Cardiac atrium fibroblast (primary cell): ENCODE measurements at places on chromosomes 7 and 10. TPM values are rescaled to one million over a fixed set of nuclear protein-coding genes. Genes with fewer than 3 reads are reported as not detected.

Gene ADCY1
- total RNA-seq: 0.36 and 0.49 TPM in 2 replicates

Gene TUBB8
- total RNA-seq: not detected in 2 replicates

Gene VPS37D
- total RNA-seq: 2.8 and 3.6 TPM in 2 replicates

Gene FFAR4
- total RNA-seq: not detected in 2 replicates

Gene IFIT5
- 15.9 and 21.1 TPM in 2 replicates for total RNA-seq

Gene EN2
- not detected in 2 replicates for total RNA-seq

Gene POLR2J
- 26.4 and 27.4 TPM in 2 replicates for total RNA-seq

Gene HSPA14
- total RNA-seq: 7.0 and 9.2 TPM in 2 replicates

Gene TMEM229A
- total RNA-seq: 2.1 and 3.2 TPM in 2 replicates

Gene SPACDR
- total RNA-seq: 1.5 TPM in 1 of 2 replicates, not detected in the other

Gene FBXL13
- total RNA-seq: 0.81 and 0.90 TPM in 2 replicates

Gene INMT
- 195 and 197 TPM in 2 replicates for total RNA-seq

Gene GARIN1A
- under 0.01 and 0.72 TPM in 2 replicates for total RNA-seq

Gene CALCR
- not detected in 2 replicates for total RNA-seq

Gene LIPN
- total RNA-seq: not detected in 2 replicates

Gene KCNMA1
- total RNA-seq: 2.7 and 12.2 TPM in 2 replicates

Gene ZNF425
- 2.7 and 4.1 TPM in 2 replicates for total RNA-seq

Gene OR2A12
- total RNA-seq: not detected in 2 replicates

Gene ACBD7
- total RNA-seq: 0.16 and 0.18 TPM in 2 replicates

Gene ODAD2
- total RNA-seq: not detected in 2 replicates

Gene CYP26A1
- total RNA-seq: not detected in 2 replicates

Gene HPS6
- total RNA-seq: 37.6 and 38.6 TPM in 2 replicates

Gene DNMBP
- total RNA-seq: 12.5 and 15.6 TPM in 2 replicates

Gene RPEL1
- under 0.01 TPM in 1 of 2 replicates, not detected in the other for total RNA-seq

Gene OGDHL
- 0.49 TPM in 1 of 2 replicates, not detected in the other for total RNA-seq

Gene CALHM3
- not detected in 2 replicates for total RNA-seq

Gene CXCL12
- 255 and 345 TPM in 2 replicates for total RNA-seq

Gene FOXI2
- total RNA-seq: not detected in 2 replicates

Gene PNLIP
- not detected in 2 replicates for total RNA-seq

Gene GSTO2
- 0.32 and 0.36 TPM in 2 replicates for total RNA-seq

Gene NUTM2D
- total RNA-seq: 1.3 and 1.4 TPM in 2 replicates

Gene CFAP69
- 1.8 and 4.1 TPM in 2 replicates for total RNA-seq

Gene IL2RA
- total RNA-seq: not detected in 2 replicates

Gene GOLGA7B
- not detected in 2 replicates for total RNA-seq

Gene HOXA7
- total RNA-seq: not detected in 2 replicates

Gene CDC123
- total RNA-seq: 74.9 and 93.3 TPM in 2 replicates

Gene GCC1
- total RNA-seq: 15.5 and 19.0 TPM in 2 replicates

Gene C10orf67
- not detected in 2 replicates for total RNA-seq

Gene MBL2
- total RNA-seq: not detected in 2 replicates

Gene SAP25
- not detected in 2 replicates for total RNA-seq

Gene OPN4
- total RNA-seq: not detected in 2 replicates

Gene FANK1
- total RNA-seq: 1.3 and 2.5 TPM in 2 replicates

Gene SFXN3
- total RNA-seq: 38.3 and 42.1 TPM in 2 replicates

Gene WDR86
- not detected in 2 replicates for total RNA-seq

Gene RAB11FIP2
- total RNA-seq: 8.1 and 8.5 TPM in 2 replicates

Gene CFAP46
- total RNA-seq: 0.81 TPM in 1 of 2 replicates, not detected in the other

Gene DYNC1I1
- 0.81 TPM in 1 of 2 replicates, not detected in the other for total RNA-seq

Gene OR2A7
- not detected in 2 replicates for total RNA-seq

Gene RPA3
- 8.3 and 12.6 TPM in 2 replicates for total RNA-seq

Gene LRRD1
- total RNA-seq: not detected in 2 replicates

Gene PON1
- not detected in 2 replicates for total RNA-seq
